ENCODE measurements at places on chromosomes 7 and 10.

DNA sequence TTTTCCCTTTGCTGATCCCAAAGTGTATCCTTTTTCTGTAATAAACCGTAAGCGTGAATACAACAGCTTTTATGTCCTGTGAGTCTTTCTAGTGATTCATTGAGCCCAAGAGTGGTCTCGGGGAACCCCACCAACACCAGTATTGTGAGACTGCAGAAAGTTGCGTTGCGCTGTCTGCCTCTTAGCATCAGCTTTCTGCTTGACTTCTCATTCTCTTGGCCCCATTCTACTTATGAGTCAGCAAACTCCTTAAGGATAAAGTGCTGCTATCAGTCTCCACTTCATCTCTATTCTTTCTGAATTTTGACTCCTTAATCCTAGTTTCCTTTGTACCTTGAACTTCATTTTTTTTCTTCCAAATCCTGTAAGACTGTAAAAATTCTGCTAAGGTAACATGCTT is 184.3 kb upstream of the MBL2 start:
- no peak for DNase-seq

DNA sequence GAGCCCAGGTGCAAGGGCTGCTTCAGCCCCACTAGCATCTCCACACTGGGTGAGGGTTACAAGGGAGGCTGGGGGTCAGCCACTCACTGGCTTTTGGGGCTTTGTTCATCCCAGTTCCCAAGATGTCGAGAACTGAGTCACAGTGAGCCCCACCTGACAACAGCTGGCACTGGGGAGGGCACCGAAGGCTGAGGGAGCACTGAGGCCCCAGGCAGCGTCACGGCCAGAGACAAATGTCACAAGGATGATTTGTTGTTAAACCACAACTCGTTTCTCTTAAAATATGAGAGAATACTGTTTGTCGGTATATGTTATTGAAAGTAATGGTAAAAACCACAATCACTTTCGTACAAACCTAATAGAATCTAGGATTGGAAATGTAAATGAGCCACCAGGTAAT is 219.9 kb downstream of the CELF2 start:
- DNase-seq = no peak

DNA sequence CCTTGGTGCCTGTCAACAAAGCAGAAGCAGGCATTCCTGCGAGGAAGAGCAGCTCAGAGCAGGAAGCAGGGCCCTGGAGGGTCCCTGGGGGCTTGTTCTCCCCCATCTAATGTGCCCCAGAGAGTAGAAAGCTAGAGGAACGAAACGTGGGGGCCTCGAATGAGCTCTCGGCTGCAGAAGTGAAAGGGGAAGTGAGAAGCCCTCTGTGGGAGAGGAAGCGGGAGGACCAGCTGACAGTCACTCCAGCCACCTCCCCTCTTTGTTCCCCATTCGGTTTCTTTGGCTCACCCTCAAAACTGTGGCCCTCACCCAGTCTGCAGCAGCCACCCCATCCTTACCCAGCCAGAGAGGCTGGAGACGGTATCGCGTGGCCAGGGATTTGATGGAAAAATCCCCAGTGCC is 25.0 kb downstream of the C10orf105 start:
- no peak for DNase-seq

DNA sequence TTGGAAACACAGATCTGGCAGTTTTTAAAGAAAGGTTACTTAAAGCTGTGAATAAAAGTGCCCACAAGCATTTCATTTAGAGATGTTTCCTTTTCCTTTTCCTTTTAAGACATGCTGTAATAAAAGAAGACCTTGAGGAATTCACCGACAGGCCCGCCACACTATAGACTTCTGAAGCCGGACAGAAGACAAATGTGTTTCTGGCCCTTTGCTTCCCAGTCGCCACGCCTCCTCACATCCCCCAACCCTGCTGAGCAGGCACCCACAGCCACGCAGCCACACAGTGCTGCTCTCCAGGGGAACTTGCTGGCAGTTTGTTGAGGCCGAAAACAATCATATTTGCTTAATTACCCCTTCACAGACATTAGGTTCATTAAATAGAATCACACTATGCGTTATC is 83.4 kb downstream of the SLC25A13 start:
- DNase-seq = no peak

DNA sequence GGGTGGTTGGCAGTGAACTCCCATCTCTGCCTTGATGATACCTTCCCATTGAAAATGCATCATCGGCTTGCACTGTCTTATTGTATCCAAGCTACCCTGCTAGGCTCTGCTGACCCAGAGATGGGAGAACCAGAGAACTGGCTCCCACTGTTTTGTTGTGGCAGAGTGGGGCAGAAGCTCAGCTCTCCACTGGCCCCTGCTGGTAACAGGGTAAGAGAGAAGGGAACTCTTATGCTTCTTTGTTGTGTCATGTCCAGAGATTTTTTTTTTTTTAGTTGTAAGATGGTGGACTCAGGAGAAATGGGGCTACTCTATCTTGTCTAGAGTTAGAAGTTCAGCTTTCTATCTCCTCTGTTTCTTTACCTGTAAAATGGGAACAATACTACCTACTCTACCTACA is 100.5 kb upstream of the SDK1 start:
- DNase-seq = no peak

DNA sequence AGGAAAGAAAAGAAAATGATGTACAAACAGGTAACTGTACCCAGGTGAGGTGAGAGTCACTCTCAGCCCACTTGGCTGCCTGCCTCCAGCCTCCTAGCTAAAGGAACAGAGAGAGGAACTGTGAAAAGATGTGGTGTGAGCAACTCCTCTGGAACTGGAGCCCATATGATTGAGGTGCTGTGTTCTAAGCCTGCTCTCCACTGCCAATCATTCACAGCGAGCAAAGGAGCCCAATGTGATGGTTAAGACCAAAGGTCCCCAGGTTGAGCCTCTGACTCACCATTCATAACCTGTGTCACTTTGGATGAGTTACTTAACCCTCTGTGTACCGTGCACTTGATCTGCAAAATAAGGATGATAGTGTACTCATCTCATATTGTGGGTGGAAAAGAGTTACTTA is 868.1 kb upstream of the AUTS2 start:
- no peak for DNase-seq

DNA sequence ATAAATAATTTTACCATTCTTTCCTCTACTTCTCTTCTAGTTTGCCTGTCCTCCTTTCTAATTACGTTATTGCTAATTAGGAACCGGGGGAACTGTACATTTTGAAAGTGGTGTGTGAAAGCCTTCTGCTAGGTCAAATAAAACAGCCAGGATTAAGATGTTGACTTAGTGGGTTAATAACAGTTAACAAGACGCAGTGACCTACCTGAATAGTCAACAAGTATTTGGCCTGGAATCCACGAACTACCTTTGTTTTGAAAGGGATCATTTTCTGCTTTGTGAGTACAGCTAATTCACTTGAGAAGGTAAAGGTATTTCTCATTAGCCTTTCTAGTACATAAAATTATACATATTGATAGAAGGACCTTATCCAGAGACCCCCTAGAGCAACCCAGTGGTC is 139.9 kb downstream of the COL28A1 start:
- DNase-seq = no peak

DNA sequence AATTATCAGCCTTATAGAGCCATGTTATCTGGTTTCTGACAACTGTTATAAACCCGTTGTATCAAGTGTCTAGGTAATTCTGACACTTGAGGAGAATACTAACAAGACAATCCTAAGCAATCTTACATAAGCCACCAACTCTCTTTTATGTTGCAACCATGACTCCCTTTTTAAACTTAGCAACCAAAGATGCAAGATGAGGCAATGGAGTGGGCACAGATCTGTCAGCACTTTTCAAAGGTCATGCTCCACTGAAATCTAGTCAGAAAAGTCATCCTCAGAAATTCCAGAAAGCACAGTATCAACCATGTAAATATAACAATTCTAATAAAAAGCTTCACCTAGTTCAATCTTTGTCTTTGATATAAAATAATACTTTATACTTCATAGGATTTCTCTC is 77.0 kb upstream of the SEMA3A start:
- no peak for DNase-seq

- DNase-seq = no peak
These were observed 23.3 kb downstream of the TBATA start for GRCh38 chr10:70761727-70762350.

DNA sequence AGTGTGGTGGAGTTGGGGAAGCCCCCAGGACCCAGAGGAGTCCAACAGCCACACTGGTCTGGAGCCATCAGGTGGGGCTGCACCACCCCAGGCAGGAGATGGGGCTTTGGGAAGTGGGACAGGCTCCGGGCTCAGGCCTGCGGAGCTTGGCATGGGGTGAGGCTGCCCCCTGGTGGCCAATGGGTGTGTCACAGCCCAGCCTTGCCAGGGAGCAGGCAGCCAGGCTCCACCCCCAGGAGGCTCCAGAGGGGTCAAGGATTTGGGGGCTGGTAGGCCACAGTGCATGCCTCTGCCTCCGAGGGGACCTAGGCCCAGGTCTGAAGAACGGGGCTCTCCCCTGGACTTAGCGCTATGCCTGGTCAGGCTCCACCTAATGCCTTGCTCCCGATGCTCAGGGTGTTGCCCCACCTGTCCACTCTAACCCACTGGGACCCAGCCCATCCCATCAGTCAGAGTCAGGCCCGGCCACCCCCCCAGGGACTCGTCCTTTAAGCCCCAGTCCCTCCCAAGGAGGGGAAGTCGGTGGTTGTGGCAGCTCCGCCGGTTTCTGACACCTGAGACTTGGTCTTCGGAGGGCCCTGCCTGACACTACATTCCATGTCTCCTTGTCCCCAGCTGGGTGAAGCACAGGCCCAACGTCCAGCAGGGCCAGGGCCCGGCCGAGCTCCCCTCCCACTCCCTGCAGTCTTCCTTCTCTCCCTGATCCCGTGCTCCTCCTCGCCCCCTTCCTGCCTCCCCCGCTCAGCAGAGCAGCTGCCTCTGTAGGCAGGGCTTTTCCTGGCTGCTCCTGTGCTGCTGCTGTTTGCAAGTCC is 11.3 kb upstream of the SAMD8 start:
- peak; percentile 71 for DNase-seq

DNA sequence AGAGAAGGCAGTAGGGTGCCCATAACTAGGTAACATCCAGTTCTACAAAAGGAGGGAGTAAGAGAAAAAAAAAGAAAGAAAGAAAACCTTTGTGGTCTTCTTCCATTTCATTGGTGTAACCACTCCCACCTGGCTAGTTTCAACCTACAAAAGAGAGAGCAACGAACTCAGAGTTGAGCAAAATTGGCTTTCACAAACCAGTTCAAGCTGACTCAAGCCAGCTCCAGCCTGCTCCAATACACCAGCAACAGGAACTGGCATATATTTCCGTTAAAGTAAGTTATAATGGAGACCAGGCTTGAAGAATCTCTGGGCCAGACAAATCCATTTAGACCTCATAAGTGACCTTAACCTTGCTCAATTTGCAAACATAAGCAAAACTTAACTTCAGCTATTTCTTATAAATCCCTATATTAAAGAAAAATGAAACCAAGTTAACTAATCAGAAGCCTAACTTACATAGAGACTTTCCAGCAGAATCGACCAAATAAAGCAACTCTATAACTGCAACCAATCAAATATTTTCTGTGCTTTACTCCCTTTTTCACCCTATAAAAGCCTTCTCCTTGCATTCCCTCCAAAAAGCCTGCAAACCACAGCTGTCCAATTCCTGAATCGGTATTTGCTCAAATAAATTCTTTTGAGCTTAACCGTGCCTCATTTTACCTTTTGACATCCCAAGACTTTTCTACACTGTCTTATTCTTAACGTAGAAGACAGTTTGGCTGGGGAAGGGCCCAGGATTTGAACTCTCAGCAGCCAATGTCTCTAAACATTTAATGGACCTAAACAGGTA is 10.1 kb downstream of the ANKRD22 start:
- DNase-seq = no peak

DNA sequence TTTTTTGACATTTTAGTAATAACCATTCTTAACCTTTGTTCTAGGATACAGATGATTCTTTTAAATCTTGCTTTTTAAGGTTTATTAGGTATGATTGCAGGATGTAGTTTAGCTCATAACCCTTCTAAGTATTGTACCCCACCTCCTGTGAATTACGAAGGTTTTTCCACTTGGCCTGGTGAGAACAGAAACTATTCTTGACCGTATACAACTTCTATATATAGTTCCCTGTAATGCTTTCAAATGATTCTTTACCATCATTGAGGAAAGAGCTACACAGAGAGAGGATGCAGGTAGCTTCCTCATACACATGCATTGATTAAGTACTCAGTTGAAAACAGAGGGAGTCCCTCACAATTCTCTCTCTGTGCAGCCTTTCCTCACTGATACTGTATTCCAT is 86.3 kb downstream of the PALS2 start:
- no peak for DNase-seq

DNA sequence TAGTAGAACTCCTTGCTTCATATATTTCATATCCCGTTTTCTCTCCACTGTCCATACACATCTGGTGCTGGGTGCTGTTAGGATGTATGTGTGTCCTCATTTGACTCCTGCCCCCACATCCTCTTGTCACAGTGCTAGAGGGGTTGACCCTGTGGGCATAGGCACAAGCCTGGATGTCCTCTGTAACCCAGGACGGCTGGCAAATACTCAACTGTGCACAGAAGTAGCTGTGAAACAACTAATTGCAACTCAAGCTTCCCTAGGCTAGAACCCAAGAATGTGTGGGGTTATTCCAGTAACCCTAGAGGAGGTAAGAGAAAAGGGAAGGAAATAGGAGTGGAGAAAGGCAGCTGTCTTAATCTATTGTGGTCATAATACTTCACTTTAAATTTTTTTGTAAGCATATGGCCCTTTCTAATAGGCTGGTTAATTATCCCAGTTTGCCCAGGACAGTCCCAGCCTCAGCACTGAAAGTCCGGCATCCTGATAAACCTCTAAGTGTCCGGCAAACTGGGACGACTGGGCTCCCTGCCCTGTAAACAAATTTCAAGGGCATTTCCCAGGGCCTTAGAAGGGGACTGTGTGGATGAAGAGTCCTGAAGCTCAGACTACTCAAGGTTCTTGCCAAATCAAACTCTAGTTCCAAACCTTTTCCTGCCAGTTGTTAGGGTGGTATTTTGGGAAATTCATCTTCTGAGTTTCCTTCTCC is 283.2 kb upstream of the CELF2 start:
- DNase-seq = no peak

DNA sequence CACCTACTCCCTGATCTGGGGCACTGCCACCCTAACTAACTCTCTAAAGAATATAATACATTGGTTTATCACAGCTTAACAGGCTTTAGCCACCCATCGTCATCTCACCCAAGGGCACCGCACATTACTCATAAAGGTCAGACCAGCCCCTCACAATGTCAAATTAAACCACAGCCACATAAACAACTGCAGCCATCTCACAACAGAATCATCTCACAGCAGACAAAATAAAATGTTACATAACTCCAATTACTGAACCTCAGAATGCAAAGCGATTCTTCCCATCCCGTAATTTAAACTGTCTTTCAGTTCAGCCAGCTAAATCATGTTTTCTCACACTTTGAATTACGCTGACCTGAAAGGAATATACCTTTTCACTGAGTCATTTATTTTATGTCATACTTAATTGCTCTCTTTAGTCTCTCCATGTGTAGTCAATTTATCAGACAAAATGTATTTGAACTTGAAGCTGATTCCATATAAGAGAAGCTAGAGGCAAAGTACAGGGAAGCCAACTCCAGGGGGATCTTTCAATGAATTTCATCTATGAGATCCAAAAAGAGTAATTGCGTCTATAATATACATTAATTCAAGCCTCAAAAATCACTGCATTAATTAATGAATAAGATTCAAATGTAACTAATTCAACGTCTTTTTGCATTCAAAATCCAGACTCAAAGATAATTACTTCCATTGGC is 96.9 kb upstream of the NEBL start:
- no peak for DNase-seq

- DNase-seq = no peak
These were observed 111.7 kb upstream of the COBL start for GRCh38 chr7:51428217-51428887.
